Neuronal stem cell (in vitro differentiated cells): ENCODE measurements at places on chromosomes 5 and 9.

DNA sequence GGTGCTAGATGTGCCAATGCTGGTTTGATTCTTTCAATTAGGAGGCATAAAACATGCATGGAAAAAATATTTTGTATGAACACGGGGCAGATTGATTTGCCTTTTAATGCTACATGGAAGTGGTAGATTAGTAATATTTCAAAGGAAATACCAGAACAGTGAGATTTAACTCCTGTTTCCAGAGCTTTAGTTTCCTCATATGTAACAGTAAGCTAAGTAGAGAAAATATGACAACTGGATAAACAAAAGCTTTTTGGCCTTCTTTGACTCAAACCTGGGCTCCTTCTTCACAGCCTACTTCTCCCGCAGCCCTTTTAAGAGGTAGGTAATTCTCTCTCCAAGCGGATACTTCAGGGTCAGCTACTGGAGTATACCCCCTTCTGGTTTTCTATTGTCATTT lies 254.2 kb upstream of the TRPC7 start:
- DNase-seq = no peak

- DNase-seq = no peak
Observed at GRCh38 chr9:115036691-115037090, 81.3 kb downstream of the TNC start.

- DNase-seq = no peak
Observed at GRCh38 chr5:7925961-7926695, 57.2 kb downstream of the MTRR start.

DNA sequence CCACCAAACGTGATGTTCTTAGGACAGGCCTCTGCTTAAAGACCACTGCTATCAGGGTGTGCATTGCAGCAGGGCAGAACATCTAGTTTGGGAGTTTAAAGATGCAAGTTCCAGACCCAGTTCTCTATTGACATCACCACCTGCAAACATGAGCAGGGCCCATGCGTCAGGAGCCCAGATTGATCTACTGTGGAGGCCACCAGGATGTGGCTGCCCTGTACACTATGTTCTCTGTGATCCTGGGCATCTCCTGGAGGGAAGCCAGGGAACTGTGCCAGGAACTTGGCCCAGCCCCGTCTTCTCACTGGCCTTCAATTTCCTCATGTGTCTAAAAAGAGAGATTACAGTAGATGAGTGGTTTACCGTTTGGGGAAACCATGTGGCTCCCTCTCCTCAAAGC lies 87.1 kb downstream of the PDE6A start:
- no peak for DNase-seq

- no peak for DNase-seq
Observed at GRCh38 chr5:35313291-35313690, 83.0 kb upstream of the PRLR start.

- no peak for DNase-seq
Observed at GRCh38 chr9:28668158-28668557, 1094.9 kb upstream of the C9orf72 start.

- no peak for DNase-seq
Observed at GRCh38 chr5:96335873-96336272, 97.2 kb downstream of the PCSK1 start.

GRCh38 chr9:88076286-88077070 lies 61.8 kb downstream of the SPATA31C2 start:
- peak; percentile 54 for DNase-seq

GRCh38 chr5:61177716-61178115 lies 15.4 kb upstream of the SMIM15 start:
- no peak for DNase-seq

- DNase-seq = peak; percentile 45
Observed at GRCh38 chr5:3393122-3393919, 202.3 kb upstream of the IRX1 start.

DNA sequence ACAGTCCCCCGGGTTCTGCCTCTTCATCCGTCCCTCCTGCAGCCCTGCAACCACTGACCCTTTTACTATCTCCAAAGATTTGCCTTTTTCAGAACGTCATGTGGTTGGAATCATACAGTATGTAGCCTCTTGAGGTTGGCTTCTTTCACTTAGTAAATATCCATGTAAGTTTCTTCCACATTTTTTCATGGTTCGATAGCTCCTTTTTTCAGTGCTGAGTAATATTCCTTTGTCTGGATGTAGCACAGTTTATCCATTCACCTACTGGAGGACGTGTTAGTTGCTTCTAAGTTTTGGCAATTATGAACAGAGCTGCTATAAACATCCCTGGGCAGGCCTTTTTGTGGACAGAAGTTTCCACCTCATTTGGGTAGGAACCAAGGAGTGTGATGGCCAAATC lies 27.1 kb downstream of the PRRX2 start:
- no peak for DNase-seq

DNA sequence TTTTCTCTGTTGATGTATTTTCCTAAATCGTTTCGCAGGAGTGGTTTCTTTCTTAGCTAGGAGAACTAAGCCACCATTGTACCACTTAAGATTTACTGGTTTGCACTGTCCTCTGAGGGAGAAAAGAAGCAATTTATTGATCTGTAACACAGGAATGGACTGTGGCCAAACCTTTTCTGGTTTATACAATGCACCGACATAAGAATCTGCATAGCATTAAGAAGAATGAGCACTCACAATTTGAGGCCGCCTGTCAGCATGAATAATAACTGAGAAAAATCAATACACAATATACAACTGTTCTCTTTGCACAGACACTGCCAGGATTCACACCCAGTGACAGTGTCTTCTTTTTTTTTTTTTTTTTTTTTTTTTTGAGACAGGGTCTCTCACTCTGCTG lies 168.6 kb upstream of the DMRT1 start:
- no peak for DNase-seq

DNA sequence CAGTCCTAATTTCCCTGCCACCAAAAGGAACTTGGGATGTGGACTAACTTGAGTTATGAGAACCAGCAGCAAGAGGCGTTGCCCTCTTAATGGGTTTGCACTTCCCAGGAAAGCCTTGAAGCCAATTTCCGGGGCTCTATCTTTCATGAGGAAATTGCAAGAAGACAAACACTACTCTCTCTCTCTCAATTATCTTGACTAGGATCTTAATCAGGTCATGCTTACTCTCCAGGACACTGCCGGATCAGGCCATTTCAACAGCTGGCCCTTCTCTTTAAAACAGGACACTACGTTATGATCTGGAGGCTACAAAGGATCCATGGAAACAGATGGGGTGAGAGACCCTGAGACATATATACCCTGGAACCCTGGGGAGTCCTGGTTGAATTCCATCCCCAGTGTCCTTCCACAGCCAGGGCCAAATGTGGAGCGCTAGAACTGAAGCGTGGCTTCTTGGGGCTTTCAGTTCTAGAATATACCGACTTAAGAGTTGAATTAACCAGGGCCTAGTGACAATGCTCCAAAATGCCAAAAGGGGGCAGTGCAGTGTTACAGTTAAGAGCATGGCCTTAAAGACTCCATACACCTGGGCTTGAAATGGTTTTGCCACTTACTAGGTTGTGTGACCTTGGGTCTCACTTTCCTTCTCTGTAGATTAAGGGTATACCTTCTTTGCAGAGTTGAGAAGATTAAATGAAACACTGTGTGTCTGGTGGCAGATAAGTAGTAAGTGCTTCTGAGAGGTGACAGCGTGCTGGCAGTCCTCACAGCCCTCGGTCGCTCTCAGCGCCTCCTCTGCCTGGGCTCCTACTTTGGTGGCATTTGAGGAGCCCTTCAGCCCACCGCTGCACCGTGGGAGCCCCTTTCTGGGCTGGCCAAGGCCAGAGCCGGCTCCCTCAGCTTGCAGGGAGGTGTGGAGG lies 21.1 kb downstream of the FAM219A start:
- DNase-seq = peak; percentile 77

DNA sequence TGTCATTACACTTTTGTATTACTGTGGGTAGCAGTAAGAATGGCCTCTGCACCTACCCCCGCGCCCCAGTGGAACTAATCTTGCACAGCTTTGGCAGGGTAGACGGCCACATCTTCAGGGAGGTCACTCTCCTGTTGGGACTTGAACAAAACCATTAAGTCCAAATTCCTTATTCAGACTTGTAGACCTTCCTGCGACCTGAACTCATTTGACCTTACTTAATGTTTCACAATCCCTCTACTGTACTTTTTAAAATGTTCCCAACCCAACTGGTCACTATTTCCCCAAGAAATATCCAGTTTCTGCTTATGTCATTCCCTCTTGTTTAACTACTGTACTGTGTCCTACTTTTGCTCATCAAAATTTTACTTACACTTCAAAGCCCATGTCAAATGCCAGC lies 5.3 kb upstream of the FAM120AOS start:
- no peak for DNase-seq

DNA sequence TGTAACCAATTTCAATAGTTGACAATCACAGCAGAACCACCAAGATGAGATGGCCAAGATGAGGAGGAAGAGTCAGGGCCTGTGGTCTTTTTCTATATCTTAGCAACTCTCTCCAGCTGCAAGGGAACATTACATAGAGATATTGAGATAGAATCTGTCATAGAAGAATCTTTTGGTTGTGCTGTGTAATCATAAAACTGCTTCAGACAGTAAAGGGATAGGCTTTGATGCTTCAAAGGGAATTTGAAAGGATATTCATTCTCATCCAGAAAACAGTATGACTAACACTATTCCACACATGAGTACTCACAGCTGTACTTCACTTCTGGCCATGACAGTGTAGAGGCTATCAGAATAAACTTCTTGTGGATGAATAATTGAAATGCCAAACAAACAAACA lies 145.9 kb downstream of the YIPF5 start:
- no peak for DNase-seq

DNA sequence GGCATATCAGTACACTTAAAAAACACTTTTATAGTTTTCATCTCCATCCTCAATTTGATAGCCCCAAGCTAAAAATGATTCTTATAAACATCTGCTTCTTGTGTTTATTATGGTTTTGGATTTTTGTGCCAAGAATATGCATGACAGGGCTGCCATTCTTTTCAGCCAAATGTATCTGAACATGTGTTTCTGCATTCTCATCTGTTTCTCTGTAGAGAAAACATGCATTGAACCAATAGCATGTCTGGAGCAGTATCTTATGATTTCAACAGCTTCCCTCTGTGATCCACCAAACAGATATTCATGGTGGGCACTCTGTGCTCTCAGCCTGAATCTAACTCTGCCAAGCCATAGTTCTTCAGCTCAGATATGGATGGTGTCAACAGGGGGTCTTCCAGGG lies 99.3 kb upstream of the ERCC6L2 start:
- DNase-seq = no peak

DNA sequence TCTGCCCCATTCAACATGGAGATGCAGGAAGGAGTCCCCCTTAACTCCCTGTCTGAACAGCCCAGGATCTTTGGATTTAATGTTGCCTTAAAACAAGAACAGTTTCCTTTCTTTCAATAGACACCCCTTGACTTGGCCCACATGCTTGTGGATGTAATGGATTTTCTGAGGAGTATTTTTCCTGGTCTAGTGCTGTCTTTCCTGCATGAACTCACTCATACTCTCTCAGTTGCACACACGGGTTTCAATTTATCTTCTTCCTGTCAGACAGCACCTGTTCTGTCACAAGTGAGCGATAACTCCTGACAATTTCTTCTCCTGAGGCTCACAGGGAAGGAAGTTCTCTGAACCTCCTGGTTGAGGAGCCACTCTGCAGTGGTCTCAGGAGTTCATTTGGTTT lies 85.1 kb downstream of the ACER2 start:
- DNase-seq = no peak

DNA sequence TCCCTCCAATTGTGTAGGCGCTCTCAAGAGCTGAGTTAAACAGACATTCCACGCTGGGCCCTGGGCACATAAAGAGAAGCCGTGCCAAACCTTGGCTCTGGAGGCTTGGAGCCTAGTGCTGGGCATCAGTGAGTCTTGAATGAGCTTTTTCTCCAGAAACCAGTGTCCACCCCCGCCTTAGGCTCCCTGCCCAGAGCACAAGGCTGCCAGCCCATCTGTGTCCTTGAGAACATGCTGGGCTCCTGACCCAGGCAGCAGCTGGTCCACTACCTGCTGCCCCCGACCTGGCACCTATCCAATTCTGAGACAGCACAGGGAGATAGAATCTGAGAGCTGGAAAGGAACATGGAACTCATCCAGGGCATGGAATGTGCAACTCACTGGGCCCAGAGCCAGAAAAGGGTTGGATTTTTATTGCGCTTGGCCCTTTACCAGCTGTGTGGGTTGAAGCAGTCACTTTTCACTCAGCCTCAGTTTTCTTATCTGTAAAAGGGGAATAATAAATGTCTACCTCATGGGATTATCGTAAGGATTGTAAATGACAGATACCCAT lies 92.4 kb upstream of the CPLX2 start:
- no peak for DNase-seq

- DNase-seq = no peak
Observed at GRCh38 chr9:5749306-5749705, 83.6 kb downstream of the ERMP1 start.

DNA sequence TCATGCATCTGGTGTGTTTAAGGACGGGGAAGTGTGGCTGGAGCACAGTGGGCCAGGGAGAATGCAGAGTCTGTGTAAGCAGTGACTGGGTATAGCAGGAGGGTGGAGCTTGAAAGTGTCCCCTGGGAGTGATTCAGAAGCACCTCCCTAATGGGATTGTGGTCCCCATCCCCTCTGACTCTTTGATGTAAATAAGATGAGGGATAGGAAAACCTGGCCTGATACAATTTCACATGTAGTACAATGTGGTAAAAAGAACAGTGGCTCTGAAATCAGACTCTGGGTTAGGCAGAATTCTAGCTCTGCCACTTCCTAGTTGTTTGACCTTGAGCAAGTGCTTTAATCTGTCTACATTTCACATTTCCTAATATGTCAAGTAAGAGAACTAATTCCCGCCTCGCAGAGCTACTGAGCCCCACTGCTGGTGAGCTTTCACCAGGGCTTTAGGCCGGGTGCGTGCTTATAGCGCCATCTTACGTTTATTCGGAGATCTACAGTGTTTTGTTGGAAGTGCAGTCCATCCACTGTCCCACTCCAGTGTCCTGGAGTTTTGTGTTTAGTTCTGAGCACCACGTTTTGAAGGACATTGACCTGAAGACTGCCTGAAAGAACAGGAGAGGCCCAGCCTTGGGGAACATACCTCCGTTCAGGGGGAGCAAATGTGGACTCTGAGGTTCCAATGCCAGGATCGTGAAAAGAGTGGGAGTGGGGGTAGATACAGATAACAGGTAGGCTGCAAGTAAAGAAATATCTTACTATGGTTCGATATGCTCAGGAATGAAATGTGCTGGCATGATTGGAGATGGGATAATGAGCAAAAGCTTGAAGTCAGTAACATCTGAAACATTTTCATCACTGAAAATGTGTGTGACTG lies 51.2 kb upstream of the TESK1 start:
- DNase-seq = peak; percentile 65

GRCh38 chr5:151647320-151647861 lies 39.3 kb downstream of the SPARC start:
- no peak for DNase-seq
